ENCODE measurements at places on chromosomes 2 and 18.

GRCh38 chr2:157685572-157685971 is 56.9 kb upstream of the ACVR1C start:
- no peak for DNase-seq

DNA sequence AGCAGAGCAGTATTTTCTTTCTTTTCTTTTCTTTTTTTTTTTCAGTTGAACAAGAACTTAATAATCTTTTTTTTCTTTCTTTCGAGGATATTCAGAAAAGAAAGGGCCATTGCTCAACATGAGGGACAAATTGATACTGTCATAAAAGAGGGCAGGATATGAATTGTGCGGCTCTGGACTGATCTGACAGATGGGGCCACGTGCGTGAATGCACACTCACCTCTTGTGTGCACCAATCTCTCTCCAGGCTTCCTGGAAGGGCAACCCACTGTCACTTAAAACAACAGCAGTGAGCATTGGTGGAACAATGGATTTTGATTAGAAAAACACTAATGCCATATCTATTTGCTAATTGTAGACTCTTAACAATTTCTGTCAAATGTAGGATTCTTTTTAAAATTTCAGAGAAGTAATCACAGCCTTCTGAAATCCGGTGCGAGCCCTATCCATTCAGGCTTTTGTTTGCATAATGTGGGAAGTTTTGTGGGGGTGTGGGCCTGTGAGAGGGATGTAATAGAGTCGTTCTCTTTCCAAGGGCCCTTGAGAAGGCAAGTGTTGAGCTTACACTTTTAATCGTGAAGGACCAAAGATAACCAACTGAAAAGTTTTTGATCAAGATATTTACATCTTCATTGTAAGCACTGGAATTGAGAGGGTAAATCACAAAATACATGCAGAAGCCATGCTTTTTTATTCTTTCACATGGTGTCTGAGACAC is 298.8 kb downstream of the SP3 start:
- no peak for DNase-seq

GRCh38 chr18:33673689-33674088 is 95.7 kb downstream of the ASXL3 start:
- no peak for DNase-seq

GRCh38 chr2:17245906-17246305 is 272.3 kb downstream of the RAD51AP2 start:
- DNase-seq, result no peak

GRCh38 chr18:35415511-35416073 is 38.5 kb upstream of the ZNF396 start:
- DNase-seq, result no peak

DNA sequence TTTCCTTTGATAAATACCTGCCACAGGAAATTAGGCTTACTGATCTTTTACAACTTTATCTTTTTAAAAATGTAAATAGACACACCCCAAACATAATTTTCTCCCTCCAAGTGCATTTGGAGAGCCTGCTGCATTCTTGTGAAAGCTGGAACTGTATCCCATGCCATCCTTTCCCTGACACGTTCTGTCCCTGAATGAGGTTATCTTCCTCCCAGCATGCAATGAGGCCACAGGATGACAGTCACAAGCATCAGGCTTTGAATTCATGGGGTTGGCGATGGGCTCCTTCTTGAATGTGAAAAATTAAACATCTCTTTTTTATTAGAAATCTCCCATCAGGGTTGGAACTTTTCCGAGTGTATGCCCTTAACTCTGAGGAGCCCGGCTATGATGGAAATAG is 77.8 kb downstream of the CTAGE1 start:
- DNase-seq, result no peak

DNA sequence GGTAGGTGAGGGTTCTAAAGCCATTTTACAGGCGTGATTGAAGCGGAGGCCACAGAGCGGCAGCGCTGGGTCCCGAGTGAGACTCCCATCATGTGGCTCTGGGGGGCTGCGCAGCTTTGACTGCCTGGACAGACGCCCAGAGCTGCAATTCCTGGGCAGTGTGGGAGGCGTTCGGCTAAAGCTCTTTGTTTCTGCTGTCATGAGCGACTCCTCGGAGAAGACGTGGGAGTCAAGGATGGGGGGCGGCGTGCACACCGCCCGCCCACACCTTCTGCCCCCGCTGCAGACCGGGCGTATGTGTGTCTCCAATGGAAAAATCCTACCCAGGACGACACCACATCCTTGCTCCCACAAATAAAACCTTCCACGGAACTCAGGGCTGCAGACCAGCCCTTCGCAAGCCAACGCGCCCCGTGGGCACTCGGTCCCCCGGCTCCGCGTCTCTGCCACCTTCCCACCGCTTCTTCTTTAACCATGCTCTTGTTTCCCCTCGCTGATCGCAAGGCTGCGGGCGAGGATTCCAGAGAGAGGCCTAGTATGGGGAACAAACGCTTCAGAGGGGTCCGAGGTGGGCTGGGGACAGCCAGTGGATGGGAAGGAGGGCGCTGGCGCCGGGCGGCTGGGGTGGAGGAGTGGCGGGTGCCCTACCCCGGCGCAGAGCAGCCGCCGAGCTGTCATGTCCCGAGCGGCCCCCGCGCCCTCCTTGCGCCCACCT is 680 bp upstream of the LBH start:
- no peak for DNase-seq

Measured in esophagus squamous epithelium (tissue), 5 donors.